Activated CD8-positive, alpha-beta T cell treated with anti-CD3 and anti-CD28 coated beads, Interleukin-2, amount 10 ng/mL, durations not matched to agents 7 days and 5 days (primary cell): ENCODE measurements at places on chromosomes 16 and 17. TPM values are rescaled to one million over a fixed set of nuclear protein-coding genes. Genes with fewer than 3 reads are reported as not detected.

The CRISPLD2 gene
- total RNA-seq, result not detected

- no peak overlapping the region for H3K4me3 ChIP-seq
- H3K4me1 ChIP-seq, result peaks cover 27% of the 10 kb centered on the region
- H3K36me3 ChIP-seq, result peaks cover 52% of the 10 kb centered on the region
- peak overlapping the region; percentile 78 for H3K27ac ChIP-seq
- H3K27me3 ChIP-seq, result no peaks in the 10 kb centered on the region
Observed at GRCh38 chr16:69166221-69166833, 20.6 kb upstream of the SNTB2 start.

- no peak for DNase-seq
- no peaks in the 10 kb centered on the region for H3K36me3 ChIP-seq
- peaks cover 19% of the 10 kb centered on the region for H3K4me1 ChIP-seq
- peaks cover 8% of the 10 kb centered on the region for H3K27me3 ChIP-seq
Observed at GRCh38 chr17:76546556-76547182, 6.8 kb downstream of the PRCD start.

GRCh38 chr16:84854759-84855158 is 35.0 kb downstream of the CRISPLD2 start:
- H3K36me3 ChIP-seq, result no peaks in the 10 kb centered on the region
- no peak overlapping the region for H3K27ac ChIP-seq
- no peak for DNase-seq

GRCh38 chr16:88844419-88845036 is 12.2 kb downstream of the GALNS start:
- no peak for DNase-seq
- H3K27ac ChIP-seq, result no peak overlapping the region
- no peaks in the 10 kb centered on the region for H3K4me1 ChIP-seq
- no peaks in the 10 kb centered on the region for H3K27me3 ChIP-seq
- no peak overlapping the region for H3K4me3 ChIP-seq
- H3K36me3 ChIP-seq, result no peaks in the 10 kb centered on the region

DNA sequence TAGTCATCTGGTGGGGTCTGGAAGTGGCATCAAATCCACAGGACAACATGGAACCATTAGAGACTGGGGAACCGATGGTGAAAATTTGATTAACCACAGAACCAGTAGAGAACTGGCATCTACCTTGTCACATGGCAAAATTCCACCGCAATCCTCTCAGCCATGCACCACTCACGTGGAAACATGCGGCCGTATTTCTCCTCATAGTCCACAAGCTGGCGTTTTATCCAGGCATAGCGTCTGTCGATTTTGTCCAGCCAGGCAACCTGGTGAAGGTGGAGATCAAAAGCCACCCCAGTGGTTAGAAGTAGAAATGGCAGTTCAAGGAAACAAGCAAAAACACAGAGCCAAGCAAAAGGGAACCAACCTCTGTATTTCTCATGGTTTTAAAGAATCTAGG is 87.6 kb downstream of the VPS53 start:
- peaks cover 2% of the 10 kb centered on the region for H3K4me1 ChIP-seq
- H3K4me3 ChIP-seq, result no peak overlapping the region
- peaks cover 29% of the 10 kb centered on the region for H3K36me3 ChIP-seq
- H3K27me3 ChIP-seq, result no peaks in the 10 kb centered on the region
- DNase-seq, result no peak
- H3K27ac ChIP-seq, result no peak overlapping the region
